ENCODE measurements at places on chromosomes 1 and 21.

GRCh38 chr1:160358073-160358472 lies 8.8 kb upstream of the NHLH1 start:
- DNase-seq: no peak

GRCh38 chr1:180231936-180232335 lies 1.9 kb downstream of the LHX4 start:
- DNase-seq: no peak

DNA sequence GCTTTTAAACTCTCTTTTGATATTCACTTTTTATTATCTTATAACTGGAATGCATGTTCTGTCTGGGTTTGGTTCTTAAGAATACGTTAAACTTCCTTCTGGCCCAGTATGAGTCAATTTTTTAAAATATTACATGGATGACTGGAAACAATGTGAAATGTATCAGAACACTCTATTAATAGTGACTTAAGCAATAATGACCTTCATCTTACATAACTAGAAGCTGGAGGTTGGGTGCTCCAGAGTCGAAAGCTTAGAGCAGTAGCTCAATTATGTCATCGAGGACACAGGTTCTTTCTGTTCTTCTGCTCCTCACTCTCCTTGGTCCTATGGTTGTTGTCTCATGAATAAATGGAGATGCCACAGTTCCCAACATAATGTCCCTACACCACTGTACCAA lies 91.6 kb upstream of the FOXD3 start:
- no peak for DNase-seq

DNA sequence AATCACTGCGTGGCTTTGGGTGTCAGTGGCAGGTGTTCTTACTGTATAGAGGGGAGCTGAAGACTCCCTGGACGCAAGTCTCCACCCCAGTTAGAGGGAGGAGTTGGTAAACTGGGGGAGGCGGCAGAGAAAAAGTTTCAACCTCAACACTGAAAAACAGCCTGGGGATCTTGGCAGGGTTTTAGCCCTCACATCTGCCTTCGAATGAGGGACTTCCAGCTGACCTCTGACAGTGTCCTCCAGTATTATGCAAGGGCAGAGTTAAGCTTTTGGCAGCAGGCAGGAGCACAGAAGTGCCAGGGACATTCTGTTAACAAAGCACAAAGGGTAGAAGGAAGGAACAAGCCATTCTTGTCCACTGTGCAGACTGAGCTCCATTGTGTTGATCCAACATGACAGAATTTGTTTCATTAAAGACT lies 41.2 kb upstream of the RAB4A start:
- no peak for DNase-seq

DNA sequence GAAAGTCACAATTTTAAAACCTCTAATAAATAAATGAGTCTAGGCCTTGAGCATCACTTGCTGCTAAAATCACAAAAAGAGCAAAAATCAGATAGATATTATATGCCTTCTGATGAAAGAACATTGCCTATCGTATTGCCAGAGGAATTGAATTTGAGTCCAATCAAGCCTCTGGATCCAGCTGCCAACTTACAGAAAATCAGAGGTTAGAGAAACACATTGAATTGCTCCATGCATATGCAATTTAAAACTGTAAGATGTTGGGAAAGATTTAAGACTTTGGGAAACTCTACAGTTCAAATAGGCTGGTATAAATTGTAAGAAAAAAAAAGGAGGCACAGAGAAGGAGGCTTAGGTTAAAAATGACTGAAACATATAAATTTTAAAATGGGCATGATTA lies 93.5 kb downstream of the TM2D1 start:
- no peak for DNase-seq

- DNase-seq: no peak
These were observed 45.8 kb upstream of the WNT2B start for GRCh38 chr1:112462953-112463279.

GRCh38 chr1:167548059-167548932 lies 5.3 kb downstream of the CREG1 start:
- no peak for DNase-seq

DNA sequence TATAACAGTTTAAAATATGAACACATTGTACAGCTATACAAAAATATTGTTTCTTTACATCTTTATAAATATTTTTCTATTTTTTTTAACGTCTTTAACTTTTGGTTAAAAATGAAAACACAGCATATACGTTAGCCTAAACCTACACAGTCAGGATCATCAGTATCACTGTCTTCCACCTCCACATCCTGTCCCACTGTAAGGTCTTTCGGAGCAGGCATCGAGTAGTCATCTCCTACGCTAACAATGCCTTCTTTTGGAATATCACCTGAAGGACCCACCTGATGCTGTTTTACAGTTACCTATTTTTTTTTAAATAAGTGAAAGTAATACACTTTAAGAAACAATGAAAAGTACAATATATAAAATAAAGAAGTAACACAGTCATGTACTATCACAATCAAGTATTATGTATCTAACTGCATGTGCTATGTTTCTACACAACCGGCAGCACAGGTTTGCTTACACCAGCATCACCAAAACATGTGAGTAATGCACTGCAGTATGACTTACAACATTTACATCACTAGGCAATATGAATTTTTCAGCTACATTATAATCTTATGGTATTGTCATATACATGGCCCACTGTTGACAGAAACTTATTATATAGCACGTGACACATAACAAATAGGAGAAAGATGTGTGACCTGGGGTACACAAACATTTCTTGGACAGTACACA lies 254.4 kb downstream of the AKT3 start:
- DNase-seq: peak; percentile 44

DNA sequence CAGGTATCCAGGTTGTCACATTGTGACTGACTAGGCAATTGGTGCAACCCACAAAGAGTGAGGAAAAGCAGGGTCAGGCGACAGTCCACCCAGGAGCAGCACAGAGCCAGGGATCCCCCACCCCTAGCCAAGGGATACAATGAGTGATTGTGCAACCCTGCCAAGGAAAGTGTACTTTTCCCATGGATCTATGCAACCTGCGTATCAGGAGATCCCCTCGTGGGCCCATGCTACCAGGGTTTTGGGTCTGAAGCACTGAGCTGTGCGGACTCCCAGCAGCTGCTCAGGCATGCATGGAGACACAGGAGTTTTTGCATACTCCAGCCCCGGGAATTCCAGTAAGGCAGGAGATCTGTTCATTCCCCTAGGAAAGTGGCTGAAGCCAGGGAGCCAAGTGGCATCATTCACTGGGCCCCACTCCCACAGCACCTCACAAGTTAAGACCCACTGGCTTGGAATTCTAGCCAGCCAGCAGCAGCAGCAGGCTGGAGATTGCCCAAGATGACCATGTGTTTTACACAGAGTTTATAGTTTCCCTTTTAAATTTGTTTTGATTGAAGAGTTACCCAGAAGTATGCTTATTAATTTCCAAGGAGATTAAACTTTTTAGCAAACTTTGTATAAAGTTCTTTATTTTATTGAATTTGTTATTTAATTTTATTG lies 136.0 kb downstream of the LTN1 start:
- no peak for DNase-seq

- no peak for DNase-seq
These were observed 16.9 kb downstream of the RAB7B start for GRCh38 chr1:205986292-205986691.

- DNase-seq: peak; percentile 89
These were observed 25.5 kb downstream of the CD34 start for GRCh38 chr1:207885129-207886032.

DNA sequence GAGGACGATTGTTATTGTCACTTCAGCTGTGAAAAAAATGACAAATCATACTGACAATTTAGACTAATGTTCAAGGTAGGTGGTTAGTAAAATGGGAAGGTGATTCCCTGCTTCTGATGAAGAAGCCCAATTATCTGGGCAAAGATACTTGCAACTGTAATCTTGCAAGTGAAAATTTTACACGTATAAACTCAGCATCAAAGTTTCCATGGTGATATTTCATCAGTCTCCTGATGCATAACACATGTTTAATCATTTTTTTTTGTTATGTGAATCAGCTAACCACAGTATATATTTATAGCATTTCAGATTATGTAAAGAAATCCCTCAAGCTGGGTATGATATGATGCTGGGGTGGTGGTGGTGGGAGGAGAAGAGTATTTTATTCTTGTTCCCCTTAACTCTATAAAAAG lies 16.4 kb upstream of the KCNK1 start:
- peak; percentile 50 for DNase-seq

GRCh38 chr1:239792157-239792556 lies 299.5 kb upstream of the FMN2 start:
- no peak for DNase-seq

DNA sequence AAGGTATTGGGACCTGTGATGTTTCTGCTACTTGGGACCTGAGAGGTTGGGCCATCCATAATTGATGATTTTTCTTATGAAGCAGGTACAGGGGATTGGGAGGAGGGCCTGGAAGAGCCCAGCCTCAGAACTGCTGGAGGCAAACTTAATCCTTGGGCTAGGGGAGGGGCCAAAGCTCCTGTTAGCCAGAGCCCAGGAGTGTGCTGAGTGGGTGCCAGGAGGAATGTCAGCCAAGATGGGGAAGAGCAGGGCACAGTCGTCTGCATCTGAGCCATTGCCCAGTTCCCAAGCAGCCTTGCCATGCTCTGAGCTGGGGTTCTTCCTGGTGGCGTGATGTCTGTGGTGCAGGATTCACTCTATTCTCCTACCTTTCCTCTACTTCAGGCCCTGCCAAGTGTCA lies 5.8 kb downstream of the MAPKAPK2 start:
- DNase-seq: no peak

GRCh38 chr1:61101536-61101935 lies 19.2 kb downstream of the NFIA start:
- no peak for DNase-seq

GRCh38 chr1:227890451-227891222 lies 57.1 kb downstream of the WNT9A start:
- no peak for DNase-seq

DNA sequence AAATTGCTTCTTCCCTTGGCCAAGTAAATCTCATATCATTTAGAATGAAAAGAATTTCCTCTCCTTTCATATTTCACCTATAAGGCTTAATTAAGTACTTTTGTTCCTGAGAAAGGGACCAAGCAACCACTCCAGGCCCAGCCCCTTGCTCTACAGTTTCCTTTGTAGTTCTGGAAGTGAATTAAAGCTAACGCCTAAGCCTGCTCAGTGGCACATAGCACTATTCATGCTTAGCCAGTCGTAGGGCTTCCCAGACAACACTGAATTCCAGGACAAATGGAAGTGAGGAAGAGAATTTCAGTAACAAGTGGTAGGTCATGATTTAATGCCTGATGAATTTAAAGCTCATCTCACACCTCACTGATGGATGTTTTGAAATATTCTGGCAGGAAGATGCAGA lies 73.3 kb downstream of the RPAP2 start:
- DNase-seq: no peak

- peak; percentile 91 for DNase-seq
These were observed 23.3 kb downstream of the ZBTB17 start for GRCh38 chr1:15952317-15953258.

DNA sequence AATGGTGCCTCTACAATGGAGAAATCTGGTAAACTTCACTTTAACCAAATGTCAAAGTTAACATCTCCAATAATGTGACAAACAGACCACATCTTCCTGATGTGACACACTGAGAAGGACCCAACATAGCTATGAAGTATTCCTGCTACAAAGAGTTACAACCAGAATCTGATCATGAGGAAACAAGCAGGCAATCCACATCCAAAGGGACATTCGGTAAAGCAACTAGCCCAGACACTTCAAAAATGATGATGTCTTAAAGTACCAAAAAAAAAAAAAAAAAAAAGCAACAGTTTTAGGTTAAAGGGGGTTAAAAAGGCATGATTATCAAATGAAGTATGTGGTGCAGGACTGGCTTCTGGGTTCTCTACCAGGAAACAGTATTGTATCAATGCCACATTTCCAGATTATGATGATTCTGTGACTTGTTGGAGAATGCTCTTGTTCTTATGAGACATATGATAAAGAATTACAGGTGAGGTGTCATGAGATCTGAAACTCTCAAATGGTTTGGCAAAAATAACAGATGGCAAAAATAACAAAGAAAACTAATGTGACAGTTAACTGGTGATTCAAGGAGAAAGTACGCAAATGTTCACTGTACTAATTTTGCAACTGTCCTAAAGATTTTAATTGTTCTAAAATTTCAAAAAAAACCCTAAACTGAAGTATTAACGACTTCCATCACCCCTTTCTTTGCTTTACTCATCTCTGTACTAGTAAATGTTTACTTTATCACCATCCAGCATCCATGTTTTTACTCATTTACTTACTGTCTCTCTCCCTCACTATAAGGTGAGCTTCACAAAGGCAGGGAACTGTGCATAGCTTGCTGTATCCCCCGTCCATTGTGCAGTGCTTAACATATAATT lies 2.8 kb downstream of the CD58 start:
- DNase-seq: no peak

DNA sequence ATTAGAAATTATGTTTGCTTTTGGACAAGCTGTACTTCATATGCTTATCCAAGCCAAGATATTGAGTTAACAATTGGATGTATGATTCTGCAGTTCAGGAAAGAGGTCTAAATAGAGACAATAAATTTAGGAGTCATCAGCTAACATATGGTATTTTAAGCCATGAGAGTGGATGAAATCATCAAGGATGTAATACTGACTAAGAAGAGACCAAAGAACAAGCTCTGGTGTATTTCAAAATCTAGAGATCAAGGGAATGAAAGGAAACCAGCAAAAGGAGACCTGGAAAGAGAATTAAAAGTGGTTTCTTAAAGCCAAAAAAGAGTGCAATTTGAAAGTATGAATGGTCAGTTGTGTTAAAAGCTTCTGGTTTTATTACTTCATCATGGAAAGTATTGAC lies 183.6 kb upstream of the BEND5 start:
- no peak for DNase-seq

DNA sequence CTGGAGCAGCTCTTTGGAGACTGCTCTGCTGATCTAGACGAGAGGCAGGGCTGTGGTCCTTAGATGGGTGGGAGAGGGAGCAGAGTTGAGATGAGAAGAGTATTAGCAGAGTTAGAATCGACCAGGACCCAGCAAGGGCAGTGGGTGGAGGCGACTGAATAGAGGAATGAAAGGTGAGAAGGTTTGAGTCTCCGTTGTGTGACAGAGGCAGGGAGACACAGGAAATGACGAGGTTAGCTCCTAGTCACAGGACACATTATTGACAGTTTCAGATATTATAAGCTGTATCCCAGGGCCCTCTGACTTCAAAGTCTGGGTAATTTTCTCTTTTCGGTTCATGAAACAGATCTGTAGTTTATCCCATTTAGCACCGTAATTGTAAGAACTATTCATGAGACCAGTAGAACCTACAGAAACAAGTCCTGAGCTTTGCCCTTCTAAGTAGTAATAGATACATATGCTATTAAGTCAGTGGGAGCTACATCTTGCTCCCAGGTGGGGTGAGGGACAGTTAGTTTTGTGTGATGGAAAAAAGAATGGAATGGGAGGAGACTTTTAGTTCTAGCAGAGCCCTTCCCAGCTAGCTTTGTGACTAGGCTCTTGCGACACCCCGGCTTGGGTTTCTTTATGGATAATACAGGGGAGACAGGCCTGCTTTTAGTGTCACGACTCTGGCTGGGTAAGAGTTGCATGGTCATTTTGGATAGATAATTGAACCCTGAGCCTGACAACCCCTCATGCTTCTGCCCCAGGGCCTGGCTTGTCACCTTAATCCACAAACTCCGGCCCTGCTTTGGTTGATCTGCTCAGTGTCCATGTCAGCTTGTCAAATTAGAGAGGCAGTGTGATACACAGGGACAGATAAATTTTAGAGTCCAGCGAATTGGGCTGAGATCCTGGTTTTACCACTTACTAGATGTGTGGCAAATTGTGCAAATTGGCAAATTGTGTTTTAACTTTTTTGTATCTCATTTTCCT lies 70.2 kb downstream of the UCK2 start:
- peak; percentile 49 for DNase-seq

- DNase-seq: no peak
These were observed 5.8 kb upstream of the GTF2B start for GRCh38 chr1:88897070-88897730.
